ENCODE measurements at places on chromosomes 4 and X. TPM values are rescaled to one million over a fixed set of nuclear protein-coding genes. Genes with fewer than 3 reads are reported as not detected.

The SSX3 gene
- not detected for total RNA-seq

DNA sequence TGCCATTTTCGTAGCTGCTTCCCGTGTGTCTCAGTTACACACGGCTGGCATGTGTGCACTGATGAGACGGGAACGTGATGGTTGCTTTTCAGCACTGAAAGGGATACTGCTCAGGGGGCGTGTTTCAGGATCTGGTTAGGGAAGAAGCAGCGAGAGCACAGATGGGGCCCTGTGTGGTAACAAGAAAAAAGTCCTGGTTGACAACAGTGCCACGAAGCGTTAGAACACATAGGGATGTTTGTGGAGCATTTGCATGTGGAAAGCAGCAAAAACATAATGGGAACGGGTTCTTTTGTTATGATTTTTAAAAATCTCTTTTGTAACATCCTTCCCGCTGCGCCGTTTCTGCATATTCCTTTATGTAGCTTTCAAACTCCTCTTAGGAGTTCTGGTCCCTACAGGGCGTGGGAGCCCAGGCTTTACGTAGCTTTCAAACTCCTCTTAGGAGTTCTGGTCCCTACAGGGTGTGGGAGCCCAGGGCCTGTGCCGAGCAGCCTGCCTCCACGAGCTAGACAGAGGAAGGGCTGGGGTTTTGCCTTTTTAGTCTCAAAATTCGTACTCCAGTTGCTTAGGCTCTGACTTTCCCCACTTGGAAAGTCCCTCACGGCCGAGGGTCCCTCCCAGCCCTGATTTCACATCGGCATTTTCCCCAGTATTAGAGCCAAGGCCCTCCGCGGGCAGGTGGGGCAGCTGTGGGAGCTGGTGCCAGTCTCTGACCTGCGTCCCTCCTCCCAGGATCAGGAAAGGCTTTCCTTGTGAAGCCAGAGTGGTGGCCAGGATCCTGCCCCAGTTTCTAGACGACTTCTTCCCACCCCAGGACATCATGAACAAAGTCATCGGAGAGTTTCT lies 11.0 kb upstream of the MSANTD1 start:
- no peaks in the 10 kb centered on the region for H3K27me3 ChIP-seq
- H3K27ac ChIP-seq, result no peak overlapping the region
- no peak overlapping the region for H3K4me3 ChIP-seq
- H3K4me1 ChIP-seq, result peaks cover 17% of the 10 kb centered on the region
- no peak for DNase-seq
- H3K36me3 ChIP-seq, result peaks cover 30% of the 10 kb centered on the region

- H3K4me1 ChIP-seq, result no peaks in the 10 kb centered on the region
- H3K27ac ChIP-seq, result no peak overlapping the region
- H3K36me3 ChIP-seq, result no peaks in the 10 kb centered on the region
- no peaks in the 10 kb centered on the region for H3K27me3 ChIP-seq
- no peak for DNase-seq
- no peak overlapping the region for H3K4me3 ChIP-seq
Measured at GRCh38 chr4:108450236-108450898, 170.0 kb upstream of the RPL34 start.

DNA sequence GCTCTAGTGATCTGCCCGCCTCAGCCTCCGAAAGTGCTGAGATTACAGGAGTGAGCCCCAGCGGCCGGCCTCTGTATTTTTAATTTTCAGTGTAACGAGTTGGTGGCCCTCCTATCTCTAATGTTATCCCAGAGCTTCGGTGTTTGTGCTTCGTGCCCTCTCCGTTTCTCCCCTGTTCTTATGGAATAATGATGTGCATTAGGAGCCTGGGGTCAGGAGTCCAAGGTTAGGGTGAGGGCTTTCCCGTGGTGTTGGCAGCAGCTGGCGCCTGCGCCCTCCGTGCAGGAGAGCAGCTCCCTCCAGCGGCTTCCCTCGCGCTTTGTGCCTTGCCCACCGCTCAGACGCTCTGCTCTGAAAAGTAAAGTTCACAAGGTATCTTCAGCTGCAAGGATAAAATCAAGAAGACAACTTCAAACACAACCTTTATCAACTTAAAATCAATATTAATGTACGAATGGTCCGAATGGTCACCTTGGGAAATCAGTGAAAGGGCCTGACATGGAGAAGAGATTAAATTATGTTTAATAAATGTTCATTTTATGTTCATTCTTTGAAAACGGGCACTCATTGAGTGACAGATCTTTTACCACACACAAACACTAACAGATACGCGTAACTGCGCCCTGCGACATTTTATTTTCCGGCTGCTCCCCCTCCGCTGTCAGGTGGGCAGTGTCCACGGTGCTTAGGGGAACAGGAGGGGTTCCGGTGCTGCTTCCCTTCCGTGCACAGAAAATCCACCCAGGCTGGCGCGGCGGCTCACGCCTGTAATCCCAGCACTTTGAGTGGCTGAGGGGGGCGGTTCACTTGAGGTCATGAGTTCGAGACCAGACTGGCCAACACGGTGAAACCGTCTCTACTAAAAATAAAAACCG lies 62.4 kb downstream of the TRAPPC11 start:
- peaks cover 45% of the 10 kb centered on the region for H3K4me1 ChIP-seq
- no peaks in the 10 kb centered on the region for H3K27me3 ChIP-seq
- no peaks in the 10 kb centered on the region for H3K36me3 ChIP-seq
- peak; percentile 96 for DNase-seq
- H3K27ac ChIP-seq, result peak overlapping the region; percentile 87
- H3K4me3 ChIP-seq, result peak overlapping the region; percentile 74

DNA sequence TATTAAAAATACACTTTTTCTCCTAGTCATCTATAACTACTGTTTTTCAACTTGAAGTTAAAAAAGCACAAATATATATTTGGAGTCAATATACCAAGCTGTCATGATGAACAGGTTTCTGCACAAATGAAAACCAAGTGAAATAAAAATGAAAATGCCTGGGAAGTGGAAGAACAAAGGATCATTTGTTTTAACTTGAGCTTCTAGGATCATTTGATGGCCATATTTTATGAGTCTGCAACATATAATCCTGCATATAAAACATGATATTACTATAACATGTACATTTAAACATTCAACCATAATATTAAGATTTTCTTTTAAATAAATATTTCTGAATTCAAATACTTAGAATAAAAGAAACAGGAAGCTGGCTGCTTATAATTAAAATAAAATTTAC lies 8.5 kb upstream of the ARHGEF38 start:
- no peak for DNase-seq
- no peaks in the 10 kb centered on the region for H3K27me3 ChIP-seq
- H3K36me3 ChIP-seq, result no peaks in the 10 kb centered on the region
- no peak overlapping the region for H3K4me3 ChIP-seq
- H3K4me1 ChIP-seq, result no peaks in the 10 kb centered on the region

The PHOX2B gene
- not detected for total RNA-seq

DNA sequence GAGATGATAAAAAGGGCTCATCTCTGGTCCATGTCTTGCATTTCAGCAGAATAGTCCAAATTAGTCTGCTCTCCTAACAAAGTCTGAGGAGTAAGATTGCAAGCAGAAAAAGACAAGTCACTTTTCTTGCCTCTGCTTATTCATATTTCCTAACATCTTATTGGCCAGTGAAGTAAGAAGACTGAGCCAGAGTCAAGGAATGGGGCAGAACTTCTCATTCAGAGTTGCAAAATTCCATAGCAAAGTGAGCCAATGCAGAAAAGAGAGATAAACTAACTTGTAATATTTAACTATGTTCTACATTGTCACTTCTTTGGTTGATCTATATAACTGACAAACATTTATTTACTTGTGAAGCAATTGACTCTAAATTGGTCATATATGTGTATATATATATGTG lies 2304.0 kb downstream of the ARAP2 start:
- no peaks in the 10 kb centered on the region for H3K36me3 ChIP-seq
- no peak overlapping the region for H3K27ac ChIP-seq
- H3K27me3 ChIP-seq, result no peaks in the 10 kb centered on the region
- DNase-seq, result no peak

The ETDA gene
- total RNA-seq, result not detected

The GRPR gene
- not detected for total RNA-seq

- no peaks in the 10 kb centered on the region for H3K27me3 ChIP-seq
- no peak overlapping the region for H3K27ac ChIP-seq
- no peak for DNase-seq
- H3K36me3 ChIP-seq, result no peaks in the 10 kb centered on the region
- H3K4me1 ChIP-seq, result no peaks in the 10 kb centered on the region
Measured at GRCh38 chr4:73527196-73527595, 45.7 kb downstream of the AFM start.

- H3K27ac ChIP-seq, result no peak overlapping the region
- H3K4me3 ChIP-seq, result no peak overlapping the region
- no peaks in the 10 kb centered on the region for H3K27me3 ChIP-seq
- H3K36me3 ChIP-seq, result no peaks in the 10 kb centered on the region
- DNase-seq, result no peak
- H3K4me1 ChIP-seq, result no peaks in the 10 kb centered on the region
Measured at GRCh38 chr4:172628263-172628662, 540.3 kb upstream of the GALNT7 start.

The PNMA3 gene
- total RNA-seq, result not detected

The SLC26A1 gene
- total RNA-seq, result 22.9 TPM

The VSIG4 gene
- not detected for total RNA-seq

GRCh38 chr4:169417629-169418282 lies 147.0 kb upstream of the SH3RF1 start:
- peak; percentile 27 for DNase-seq
- H3K36me3 ChIP-seq, result no peaks in the 10 kb centered on the region
- no peak overlapping the region for H3K4me3 ChIP-seq
- H3K27me3 ChIP-seq, result no peaks in the 10 kb centered on the region
- H3K27ac ChIP-seq, result no peak overlapping the region

DNA sequence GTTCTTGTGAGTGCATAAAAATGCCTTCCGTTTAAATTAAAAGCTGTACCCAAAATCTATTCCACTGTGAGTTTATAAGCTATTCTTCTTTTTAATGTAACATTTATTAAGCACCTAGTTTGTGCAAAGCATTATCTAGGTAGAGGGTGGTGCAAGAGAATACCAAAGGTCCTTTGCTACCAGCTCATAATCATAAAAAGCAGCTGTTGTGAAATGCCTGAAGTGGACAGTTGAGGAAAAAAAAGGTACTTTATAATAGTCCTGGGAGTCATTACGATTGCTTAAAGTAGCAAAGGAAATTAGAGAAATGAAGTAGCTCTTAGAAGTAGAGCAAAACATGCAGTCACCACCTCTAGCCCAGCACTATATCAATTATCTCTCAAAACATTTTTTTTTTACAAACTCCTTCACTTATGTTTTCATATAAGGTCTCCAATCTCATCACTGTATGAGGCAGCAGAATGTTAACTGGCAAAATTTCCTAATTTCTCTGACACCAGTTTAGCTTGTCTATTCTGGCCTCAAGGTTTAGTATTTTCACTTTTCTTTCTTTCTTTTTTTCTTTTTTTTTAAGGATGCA lies 2.1 kb downstream of the MBNL3 start:
- peak overlapping the region; percentile 71 for H3K4me3 ChIP-seq
- no peak for DNase-seq
- H3K27me3 ChIP-seq, result no peaks in the 10 kb centered on the region
- H3K36me3 ChIP-seq, result no peaks in the 10 kb centered on the region
- peak overlapping the region; percentile 94 for H3K27ac ChIP-seq

The FAM156B gene
- 6.3 TPM for total RNA-seq

- no peaks in the 10 kb centered on the region for H3K36me3 ChIP-seq
- no peak overlapping the region for H3K27ac ChIP-seq
- H3K4me3 ChIP-seq, result no peak overlapping the region
- DNase-seq, result no peak
- H3K27me3 ChIP-seq, result no peaks in the 10 kb centered on the region
- H3K4me1 ChIP-seq, result no peaks in the 10 kb centered on the region
Measured at GRCh38 chr4:37535872-37536271, 150.3 kb downstream of the RELL1 start.

- no peak for DNase-seq
- no peaks in the 10 kb centered on the region for H3K36me3 ChIP-seq
- H3K4me1 ChIP-seq, result no peaks in the 10 kb centered on the region
Measured at GRCh38 chrX:44733931-44734330, 109.9 kb upstream of the DUSP21 start.

GRCh38 chr4:183492791-183493222 lies 12.1 kb upstream of the ING2 start:
- no peak overlapping the region for H3K4me3 ChIP-seq
- no peaks in the 10 kb centered on the region for H3K36me3 ChIP-seq
- no peaks in the 10 kb centered on the region for H3K4me1 ChIP-seq

- H3K27ac ChIP-seq, result no peak overlapping the region
- no peaks in the 10 kb centered on the region for H3K36me3 ChIP-seq
- H3K4me1 ChIP-seq, result no peaks in the 10 kb centered on the region
- no peaks in the 10 kb centered on the region for H3K27me3 ChIP-seq
Measured at GRCh38 chrX:10395179-10395578, 225.2 kb downstream of the MID1 start.

The SPP1 gene
- 788 TPM for total RNA-seq

- H3K36me3 ChIP-seq, result no peaks in the 10 kb centered on the region
- DNase-seq, result peak; percentile 3
- no peaks in the 10 kb centered on the region for H3K4me1 ChIP-seq
- no peak overlapping the region for H3K27ac ChIP-seq
Measured at GRCh38 chrX:8345473-8345872, 119.2 kb upstream of the VCX3B start.

- peak overlapping the region; percentile 93 for H3K27ac ChIP-seq
- H3K4me1 ChIP-seq, result peaks cover 79% of the 10 kb centered on the region
- H3K36me3 ChIP-seq, result no peaks in the 10 kb centered on the region
Measured at GRCh38 chr4:68735106-68735505, 64.7 kb upstream of the UGT2B15 start.

GRCh38 chr4:100970414-100970813 lies 376.9 kb downstream of the PPP3CA start:
- DNase-seq, result no peak
- H3K4me3 ChIP-seq, result no peak overlapping the region
- no peaks in the 10 kb centered on the region for H3K36me3 ChIP-seq
- no peak overlapping the region for H3K27ac ChIP-seq

The LIAS gene
- 16.6 TPM for total RNA-seq
